ENCODE measurements at places on chromosomes 4 and X. TPM values are rescaled to one million over a fixed set of nuclear protein-coding genes. Genes with fewer than 3 reads are reported as not detected.

GRCh38 chr4:156805696-156806095 is 165.9 kb downstream of the PDGFC start:
- no peak for DNase-seq

- peak; percentile 8 for DNase-seq
These were observed 43.6 kb downstream of the BLTP1 start for GRCh38 chr4:122195718-122196117.

Gene MAGEB1
- not detected for total RNA-seq

Gene MND1
- total RNA-seq: 51.3 TPM

GRCh38 chr4:3715061-3715854 is 50.9 kb upstream of the ADRA2C start:
- no peak for DNase-seq

Gene DMP1
- not detected for total RNA-seq

Gene FREM3
- not detected for total RNA-seq

Gene RIPPLY1
- not detected for total RNA-seq

Gene ZFP42
- not detected for total RNA-seq

- DNase-seq: no peak
These were observed 22.1 kb downstream of the DOK7 start for GRCh38 chr4:3485011-3485791.

DNA sequence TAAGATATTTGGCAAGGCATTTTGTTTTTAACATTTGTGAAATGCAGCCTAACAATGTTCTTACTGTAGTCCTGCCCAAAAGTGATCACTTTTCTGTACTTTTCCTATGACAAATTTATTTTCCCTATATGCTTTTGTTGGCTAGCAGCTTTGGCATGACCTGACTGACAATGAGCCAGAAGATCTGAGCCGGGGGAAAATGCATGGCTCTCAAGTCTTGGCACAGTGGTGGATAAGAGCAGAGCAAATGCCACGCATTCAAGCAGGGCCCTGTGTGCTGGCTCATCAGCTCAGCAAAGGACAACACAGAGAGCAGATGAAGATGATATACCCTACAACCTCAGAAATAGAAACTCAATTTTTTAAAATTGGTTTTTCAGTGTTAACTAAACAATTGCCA is 187.3 kb downstream of the ANAPC10 start:
- DNase-seq: no peak

Gene LUZP4
- not detected for total RNA-seq

Gene PCDH7
- not detected for total RNA-seq

Gene ZMAT1
- total RNA-seq: 2.8 TPM

Gene RASGEF1B
- total RNA-seq: 6.5 TPM

Gene NIPAL1
- 2.0 TPM for total RNA-seq

- no peak for DNase-seq
These were observed 40.3 kb downstream of the PPP3CA start for GRCh38 chr4:101306764-101307615.

GRCh38 chrX:120697053-120697452 is 67.2 kb upstream of the C1GALT1C1 start:
- peak; percentile 69 for DNase-seq

Gene LRRC66
- total RNA-seq: not detected

Gene SYN1
- total RNA-seq: 0.12 TPM

GRCh38 chr4:29375716-29376115 is 1344.5 kb upstream of the PCDH7 start:
- no peak for DNase-seq

- peak; percentile 32 for DNase-seq
These were observed 38.1 kb downstream of the GPR174 start for GRCh38 chrX:79182616-79183015.

Gene AFP
- not detected for total RNA-seq

Gene HDX
- 0.74 TPM for total RNA-seq

- no peak for DNase-seq
These were observed 179.4 kb downstream of the FBXW7 start for GRCh38 chr4:152356428-152357034.

Gene IGSF1
- not detected for total RNA-seq

DNA sequence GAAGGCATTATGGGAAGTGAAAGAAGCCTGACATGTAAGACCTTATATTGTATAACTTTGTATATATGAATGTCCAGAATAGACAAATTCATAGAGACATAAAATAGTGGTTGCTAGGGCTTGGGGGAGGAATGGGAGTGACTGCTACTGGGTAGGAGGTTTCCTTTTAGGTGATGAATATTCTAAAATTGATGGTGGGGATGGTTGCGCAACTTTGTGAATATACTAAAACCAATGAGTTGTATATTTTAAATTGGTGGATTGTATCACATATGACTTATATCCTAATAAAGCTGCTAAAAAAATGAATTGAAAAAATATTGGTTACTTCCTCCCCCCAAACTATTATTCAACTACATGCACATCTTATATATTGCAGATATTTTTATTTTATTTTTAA is 70.0 kb downstream of the UCHL1 start:
- DNase-seq: no peak

GRCh38 chr4:1767770-1768366 is 25.2 kb upstream of the FGFR3 start:
- DNase-seq: peak; percentile 53

DNA sequence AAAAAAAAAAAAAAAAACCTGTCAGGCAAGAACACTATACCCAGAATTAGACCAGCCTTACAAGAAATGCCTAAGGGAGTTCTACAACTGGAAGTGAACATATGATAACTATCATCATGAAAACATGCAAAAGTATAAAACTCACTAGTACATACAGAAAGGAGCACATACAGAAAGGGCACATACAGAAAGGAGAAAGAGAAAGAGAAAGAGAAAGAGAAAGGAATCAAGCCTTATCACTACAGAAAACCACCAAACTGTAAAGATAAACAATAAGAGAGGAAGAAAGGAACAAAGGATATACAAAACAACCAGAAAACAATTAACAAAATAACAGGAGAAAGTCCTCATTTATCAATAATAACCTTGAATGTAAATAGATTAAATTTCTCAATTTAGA is 50.4 kb downstream of the PHKA1 start:
- DNase-seq: no peak

Measured in activated naive CD4-positive, alpha-beta T cell treated with anti-CD3 and anti-CD28 coated beads for 36 hours (primary cell).